ENCODE measurements at places on chromosomes 3 and 15.
A peak's percentile ranks its signal among the peaks of the same experiment; 100 is the strongest.

DNA sequence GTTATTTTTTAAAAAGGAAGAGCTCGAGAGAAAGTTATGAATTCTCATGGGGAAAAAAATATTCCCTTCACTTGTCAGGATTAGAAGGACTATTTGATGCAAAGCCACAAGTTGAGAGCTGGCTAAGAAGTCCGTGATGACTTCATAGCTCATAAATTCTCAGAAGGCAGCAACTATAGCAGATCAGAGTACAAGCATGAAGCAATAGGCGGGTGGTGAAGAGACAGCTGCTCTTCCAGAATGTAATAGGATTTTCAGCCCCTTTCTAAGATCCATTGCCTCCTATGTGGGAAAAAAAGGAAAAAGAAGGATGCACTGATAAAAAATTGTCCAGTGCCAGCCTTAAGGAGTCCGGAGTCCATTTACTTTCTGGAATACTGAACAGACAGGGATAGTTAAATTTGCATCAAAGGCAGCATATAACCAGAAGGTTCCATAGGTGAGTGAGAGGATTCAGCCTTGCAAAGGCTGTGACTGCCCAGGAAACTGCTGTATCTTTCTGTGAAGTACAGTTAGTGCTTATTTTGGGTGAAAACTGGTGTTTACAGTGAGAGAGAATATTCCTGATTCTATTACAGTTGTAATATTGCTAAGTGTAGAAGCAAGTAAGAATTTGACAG lies 929.5 kb upstream of the ALCAM start:
- DNase-seq: no peak

- DNase-seq: no peak
These were observed 13.0 kb upstream of the MYO5C start for GRCh38 chr15:52308446-52309153.

- no peak for DNase-seq
These were observed 49.1 kb downstream of the RUBCN start for GRCh38 chr3:197687570-197687969.

DNA sequence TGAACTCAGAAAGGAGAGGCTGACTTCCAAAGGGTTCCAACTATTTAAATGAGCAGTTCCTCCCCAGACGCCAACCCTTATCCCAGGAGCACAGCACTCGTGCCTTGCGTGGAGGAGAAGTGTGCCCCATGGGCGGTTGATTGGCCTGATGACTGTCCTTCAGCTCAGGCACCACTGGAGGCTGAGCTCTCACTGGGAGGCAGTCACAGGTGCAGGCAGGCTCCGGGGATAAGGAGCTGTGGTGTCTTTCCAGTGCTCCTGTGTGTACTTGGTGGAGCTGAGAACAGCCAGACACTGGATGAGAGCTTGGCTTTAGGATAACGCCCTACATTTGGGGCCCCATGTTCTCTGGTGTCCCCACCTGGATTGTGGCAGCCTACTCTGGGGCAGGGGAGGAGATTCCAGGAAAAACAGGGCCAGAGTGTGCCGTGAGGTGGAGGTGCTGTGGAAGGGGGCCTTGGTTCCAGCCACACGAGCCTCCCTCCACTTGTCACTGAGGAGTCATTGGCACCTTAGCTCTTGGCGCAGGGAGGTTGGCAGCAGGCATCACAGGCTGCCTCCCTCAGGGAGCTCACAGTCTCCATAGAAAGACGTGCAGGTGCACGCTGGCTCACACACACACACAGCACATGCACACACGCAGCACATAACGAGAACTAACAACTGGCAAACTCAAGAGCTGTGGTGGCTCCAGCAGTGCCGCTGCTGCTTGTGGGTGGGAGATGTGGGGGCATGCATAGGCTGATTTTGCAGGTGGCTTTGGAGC lies 22.7 kb upstream of the EPHB3 start:
- no peak for DNase-seq

DNA sequence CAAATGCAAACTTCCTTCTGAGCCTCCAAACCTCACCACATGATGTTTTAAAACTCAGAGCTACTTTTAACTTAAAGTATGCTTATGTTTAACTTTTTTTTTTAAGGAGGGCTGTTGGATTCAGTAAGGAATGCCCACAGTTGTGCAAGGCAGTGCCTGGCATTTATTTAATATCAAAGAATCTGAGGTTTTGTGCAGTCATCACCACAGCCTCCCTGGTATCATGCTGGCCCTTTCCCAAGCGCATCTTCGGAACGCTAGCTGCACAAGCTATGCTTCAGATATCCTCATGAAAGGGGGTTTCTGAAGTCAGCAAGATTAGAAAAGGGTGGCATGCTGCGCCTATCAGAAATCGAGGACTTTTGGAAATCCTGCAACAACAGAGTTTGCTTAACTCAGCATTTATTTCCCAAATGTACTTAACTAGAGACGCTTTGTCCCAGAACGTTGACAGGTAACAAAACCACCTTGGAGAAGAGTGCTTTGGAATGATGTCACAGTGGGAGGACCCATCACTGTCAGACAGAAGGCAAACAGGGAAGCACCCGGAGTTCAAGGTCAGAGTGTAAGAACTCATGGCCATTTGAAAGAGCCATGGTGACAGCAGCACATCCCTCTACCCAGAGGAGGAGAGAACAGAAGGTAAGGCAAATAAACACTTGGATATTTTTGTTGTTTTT lies 120.2 kb upstream of the IGF1R start:
- no peak for DNase-seq

DNA sequence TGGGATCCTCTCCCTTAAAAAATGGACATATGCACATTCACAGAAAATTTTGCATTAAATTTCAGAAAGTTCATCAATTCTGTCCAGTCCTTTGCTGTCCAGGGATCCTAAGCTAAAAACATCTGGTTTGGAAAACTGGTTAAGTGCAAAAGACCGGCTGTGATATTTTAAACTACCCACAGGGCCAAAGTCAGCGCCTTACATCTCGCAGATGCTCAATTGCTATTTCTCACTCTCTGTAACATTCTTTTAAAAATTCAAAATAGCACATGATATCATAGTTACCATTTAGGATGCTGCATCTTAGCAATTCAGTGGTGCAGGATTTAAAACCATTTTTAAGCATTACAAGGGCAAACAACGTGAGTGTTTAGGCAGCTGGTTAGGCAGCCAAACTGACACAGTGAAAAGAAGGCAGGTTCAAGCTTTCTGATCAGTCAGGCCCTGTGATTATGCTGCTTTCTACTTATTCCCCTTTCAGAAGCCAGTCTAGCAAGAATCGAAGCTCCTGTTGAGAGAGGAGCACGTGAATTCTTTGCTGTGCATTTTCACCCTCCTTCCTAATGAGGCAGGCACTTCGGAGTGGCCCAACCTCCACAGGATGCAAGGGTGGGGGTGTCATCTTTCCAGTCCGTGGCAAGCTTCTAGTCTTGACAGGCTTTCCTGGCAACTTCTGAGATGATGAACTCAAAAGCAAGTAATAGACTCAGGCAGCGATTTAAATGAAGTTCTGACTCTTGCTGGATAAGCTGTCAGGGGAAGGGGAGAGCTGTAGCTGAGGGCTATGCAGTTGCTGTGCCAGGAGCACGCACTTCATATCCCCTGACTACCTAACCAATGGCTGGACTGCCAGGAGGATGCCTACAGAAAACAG lies 8.8 kb downstream of the PRICKLE2 start:
- no peak for DNase-seq

GRCh38 chr3:129320261-129320660 lies 41.6 kb downstream of the HMCES start:
- DNase-seq: no peak

GRCh38 chr3:178072391-178073305 lies 463.6 kb upstream of the KCNMB2 start:
- peak; percentile 61 for DNase-seq

DNA sequence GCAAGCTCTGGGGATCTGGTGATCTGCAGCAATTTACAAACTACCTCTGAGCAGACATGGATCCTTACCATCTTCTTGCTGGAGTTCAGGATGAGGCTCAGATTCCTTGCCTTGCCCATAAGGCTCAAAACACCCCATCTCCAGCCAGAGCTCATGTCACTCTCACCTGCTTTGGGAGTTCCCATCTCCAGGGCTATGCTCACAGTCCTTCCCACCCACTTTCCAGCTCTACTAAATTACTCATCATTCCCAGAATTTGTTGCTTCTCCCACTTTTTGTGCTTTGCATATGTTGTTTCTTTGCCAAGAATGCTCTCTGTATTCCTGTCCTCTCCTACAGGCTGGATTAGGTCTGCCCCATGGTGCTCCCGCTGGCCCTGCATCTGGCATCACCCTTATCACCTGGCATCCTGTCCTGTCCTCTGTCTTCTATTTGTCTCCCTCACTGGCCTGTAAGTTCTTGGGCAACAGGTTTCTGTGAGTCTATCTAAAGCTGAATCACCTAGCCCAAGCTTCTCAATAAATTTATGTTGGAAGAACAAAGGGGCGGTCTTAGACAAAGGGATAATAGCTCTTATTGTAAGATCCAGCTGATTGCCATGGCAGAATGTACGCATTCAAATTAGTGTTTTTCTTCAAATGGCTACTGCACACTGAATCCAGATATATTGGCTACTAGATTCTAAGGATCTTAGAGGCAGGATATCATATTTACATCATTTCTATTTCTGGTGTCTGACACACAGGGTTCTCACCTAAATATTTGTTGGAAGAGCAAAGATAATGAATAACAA lies 179.2 kb downstream of the CLSTN2 start:
- DNase-seq: no peak

DNA sequence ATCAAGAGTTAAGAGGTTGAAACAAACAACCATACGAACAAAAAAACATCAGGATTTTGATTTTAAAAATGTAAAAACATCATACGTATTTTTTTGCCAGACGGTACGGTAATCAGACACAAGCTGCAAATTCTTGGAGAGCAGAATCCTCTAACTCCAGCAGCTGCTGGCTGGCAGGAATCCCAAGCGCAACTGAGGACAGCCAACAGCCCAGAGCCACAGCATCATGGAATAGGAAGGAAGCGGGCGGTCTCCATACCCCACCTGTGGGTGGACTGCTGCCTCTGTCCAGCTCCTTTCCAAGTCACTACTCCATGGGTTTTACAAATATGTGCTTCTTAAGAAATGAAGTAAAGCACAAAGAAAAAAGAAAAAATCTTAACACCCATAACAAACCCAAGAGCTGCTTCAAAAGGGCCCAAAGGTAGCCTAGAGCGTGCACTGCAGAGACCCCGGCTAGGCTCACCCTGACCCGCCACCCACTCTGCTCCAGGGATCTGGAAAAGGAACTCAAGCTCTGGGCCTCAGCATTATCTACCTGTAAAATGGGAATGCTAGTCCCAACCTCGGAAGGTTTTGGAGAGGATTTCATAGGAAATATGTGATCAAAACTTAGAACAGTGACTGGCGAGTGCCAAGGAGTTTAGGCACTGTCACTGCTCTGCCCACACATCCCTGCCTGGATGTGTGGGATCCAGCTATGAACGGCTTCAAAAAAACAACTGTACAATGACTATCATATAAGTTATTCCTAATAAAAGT lies 33.4 kb downstream of the ZXDC start:
- no peak for DNase-seq

DNA sequence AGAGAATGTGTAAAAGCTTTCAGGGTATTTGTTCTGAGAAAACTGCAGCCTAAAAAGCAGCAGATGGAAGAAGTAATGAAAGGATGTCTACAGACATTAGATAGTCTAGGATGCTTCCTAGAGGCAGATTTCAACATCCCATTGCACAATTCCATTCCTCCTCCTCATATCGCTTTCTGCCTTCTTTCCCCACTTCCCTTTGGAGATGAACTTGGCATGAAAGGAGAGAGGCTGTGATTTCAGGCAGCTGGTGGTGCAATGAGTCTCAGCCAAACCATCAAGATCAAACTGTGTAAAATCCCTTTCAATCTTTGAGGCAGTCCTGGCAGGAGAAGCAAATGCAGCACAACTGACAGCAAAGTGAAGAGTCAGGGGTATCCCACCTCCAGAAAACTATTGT lies 438.7 kb upstream of the KCNMB2 start:
- DNase-seq: no peak

DNA sequence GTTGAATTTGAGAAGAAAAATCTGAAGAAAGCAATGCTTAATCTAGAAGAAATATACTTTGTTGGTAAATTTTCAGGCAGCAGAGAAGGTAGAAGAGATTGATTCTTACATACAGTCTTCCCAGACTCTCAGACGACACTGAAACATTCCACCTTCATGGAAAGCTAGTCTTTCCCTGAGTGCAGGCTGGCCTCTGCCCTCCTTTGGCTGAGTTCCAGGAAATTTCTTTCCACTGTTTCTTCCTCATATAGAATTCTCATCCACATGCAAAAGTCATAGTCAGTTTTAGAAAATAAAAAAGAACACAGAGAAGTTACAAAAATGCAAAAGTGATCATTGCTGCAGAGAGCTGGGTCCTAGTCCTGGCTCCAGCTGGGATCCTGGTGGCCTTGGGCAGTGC lies 142.5 kb upstream of the PRR23C start:
- no peak for DNase-seq

DNA sequence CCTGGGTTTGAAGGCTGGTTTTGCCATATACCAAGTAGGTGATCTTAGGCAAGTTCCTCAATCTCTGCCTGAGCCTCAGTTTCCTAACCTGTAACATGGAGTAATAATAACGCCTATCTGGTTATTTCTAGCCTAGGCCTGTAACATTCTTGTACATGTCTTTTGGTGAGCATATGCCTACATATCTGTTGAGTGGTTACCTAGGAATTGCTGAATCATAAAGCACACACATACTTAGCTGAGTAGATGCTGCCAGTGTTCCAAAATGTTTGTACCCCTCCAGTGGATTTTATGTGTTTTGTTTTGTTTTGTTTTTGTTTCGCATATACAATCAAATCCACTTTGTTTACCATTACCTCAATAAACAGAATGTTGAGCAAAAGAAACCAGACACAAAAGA lies 17.4 kb upstream of the MFGE8 start:
- DNase-seq: no peak

DNA sequence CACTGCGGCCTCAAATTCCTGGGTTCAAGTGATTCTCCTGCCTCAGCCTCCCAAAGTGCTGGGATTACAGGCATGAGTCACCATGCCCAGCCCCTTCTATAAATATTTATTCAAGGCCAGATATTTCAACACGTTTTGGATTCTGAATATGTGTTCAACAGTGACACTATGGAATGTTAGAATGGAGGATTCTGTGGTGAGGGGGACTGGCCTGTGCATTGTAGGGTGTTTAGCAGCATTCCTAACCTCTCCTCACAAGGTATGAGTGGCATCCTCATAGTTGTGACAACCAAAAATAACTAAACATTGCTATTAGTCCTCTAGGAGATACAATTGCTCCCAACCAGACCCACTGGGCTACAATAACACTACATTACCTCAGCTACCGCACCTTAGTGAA lies 104.0 kb upstream of the ATP10A start:
- DNase-seq: no peak

DNA sequence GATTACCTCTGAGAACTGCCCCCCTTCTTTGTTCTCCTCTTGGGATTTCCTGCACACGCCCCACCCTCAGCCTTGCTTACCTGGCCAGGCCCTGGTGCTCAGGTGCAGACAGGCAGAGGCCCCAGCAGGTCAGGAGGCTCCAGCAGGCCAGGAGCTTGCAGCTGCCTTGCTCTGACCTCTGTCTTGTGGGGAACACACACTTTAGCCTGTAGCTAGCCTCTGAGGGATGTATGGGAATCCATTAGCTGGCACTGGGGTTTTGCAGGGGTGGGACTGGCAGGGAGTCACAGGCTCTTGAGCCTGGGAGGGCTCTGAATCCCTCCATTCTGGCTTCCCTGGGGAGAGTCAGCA lies 2.7 kb downstream of the SMAD6 start:
- no peak for DNase-seq

GRCh38 chr3:43331381-43331780 lies 45.0 kb downstream of the SNRK start:
- no peak for DNase-seq

GRCh38 chr3:135865085-135865484 lies 100.4 kb upstream of the PPP2R3A start:
- DNase-seq: no peak

- no peak for DNase-seq
These were observed 24.1 kb upstream of the RARB start for GRCh38 chr3:25403968-25404367.

Data from NCI-H1417 (cell line).